ENCODE measurements at places on chromosomes 16 and 17. TPM values are rescaled to one million over a fixed set of nuclear protein-coding genes. Genes with fewer than 3 reads are reported as not detected.
A peak's percentile ranks its signal among the peaks of the same experiment; 100 is the strongest.

GRCh38 chr16:86664522-86665318 is 86.4 kb downstream of the FOXL1 start:
- peak; percentile 94 for DNase-seq

GRCh38 chr16:10362077-10362863 is 23.6 kb upstream of the ATF7IP2 start:
- DNase-seq, result no peak

DNA sequence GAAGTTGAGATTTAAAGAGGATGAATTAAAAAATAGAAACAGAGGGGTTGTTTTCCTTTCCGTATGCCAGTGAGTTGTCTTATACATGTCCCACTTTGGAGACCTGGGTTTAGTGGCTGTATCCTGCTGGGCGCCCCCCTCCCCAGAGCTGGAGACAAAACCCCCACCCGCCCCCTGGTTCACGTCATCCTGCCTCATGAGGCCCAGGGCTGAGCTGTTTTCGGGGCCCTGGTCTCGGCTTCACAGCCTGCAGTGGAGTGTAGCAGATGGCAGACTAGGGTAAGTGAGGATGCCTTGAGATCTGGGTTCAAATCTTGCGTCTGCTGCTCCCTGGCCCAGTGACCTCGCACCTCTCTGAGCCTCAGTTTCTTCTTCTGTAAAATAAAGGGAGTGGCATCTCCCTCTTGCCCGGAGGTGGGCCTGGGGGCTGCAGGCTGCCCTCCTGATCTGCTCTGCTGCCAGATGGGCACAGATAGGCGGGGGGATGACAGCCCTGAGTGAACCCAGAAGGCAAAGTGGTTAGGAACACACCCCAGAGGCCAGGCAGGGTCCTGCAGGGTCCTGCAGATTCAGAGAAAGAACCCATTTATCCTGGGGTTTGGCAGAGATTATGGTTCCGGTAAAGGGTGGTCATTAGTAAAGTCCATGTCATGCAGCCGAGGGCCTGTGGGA is 45.1 kb downstream of the SOCS3 start:
- no peak for DNase-seq

GRCh38 chr17:31888124-31888523 is 13.4 kb downstream of the UTP6 start:
- DNase-seq, result no peak

The MAP3K3 gene
- 81.0 TPM for total RNA-seq

DNA sequence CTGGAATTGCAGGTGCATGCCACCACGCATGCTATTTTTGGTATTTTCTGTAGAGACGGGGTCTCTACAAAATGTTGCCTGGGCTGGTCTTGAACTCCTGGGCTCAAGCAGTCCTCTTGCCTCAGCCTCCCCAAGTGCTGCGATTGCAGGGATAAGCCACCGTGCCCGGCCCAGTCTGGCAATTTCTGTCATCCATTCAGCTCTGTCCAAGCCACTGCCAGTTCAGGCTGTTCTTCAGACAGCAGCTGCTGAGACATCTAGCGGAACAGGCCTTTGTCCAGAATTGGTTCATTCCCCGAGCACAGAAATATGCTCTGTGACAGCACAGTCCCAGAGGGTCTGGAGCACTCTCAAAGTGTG is 5.4 kb downstream of the SLC47A1 start:
- no peak for DNase-seq

The ZNF668 gene
- 11.6 TPM for total RNA-seq

The CACNG1 gene
- not detected for total RNA-seq

Data from endothelial cell of umbilical vein (primary cell).